Anterior cingulate cortex (tissue), 58 donors: ENCODE measurements at places on chromosomes 4 and X.

- DNase-seq = no peak
Measured at GRCh38 chrX:110397339-110397738, 38.7 kb downstream of the RTL9 start.

GRCh38 chrX:3046253-3047240, 5.3 kb downstream of the ARSF start:
- no peak for DNase-seq

- DNase-seq = no peak
Measured at GRCh38 chr4:165963621-165964020, 90.6 kb downstream of the TLL1 start.

GRCh38 chrX:96182366-96182765, 502.3 kb upstream of the DIAPH2 start:
- no peak for DNase-seq
